ENCODE measurements at places on chromosomes 13 and 19.

DNA sequence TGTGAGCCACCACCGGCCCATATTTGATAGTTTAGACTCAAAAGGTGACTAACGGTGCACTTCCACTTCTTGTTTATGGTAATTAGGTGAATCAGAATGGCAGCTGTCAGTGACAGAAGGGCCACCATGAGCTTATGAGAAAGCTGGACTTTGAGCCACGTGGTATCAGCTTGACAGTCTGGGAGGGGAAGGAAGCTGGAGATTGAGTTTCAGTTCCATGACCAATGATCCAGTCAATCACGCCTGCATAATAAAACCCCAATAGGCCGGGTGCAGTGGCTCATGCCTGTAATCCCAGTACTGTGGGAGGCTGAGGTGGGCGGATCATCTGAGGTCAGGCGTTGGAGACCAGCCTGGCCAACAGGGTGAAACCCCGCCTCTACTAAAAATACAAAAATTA lies 8.2 kb downstream of the EID2B start:
- no peak for DNase-seq

DNA sequence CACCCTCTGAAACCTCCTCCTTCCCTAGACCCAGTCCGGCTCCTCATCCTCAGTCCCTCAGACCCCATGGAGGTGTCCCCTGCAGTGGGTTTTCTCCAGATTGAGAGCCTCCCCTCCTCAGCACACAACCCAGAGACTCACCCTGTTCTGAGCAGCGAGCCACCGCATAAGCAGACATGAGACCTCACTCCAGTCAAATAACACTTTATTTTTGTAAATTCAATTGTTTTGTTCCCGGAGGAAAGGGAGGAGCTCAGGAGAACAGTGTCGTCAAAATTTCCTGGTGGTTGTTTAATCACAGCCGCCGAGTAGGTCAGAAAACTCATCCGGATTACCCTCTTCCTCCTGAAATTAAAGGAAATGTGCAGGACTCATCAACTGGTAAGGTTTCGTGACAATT lies 57.5 kb downstream of the ERICH4 start:
- DNase-seq = no peak

DNA sequence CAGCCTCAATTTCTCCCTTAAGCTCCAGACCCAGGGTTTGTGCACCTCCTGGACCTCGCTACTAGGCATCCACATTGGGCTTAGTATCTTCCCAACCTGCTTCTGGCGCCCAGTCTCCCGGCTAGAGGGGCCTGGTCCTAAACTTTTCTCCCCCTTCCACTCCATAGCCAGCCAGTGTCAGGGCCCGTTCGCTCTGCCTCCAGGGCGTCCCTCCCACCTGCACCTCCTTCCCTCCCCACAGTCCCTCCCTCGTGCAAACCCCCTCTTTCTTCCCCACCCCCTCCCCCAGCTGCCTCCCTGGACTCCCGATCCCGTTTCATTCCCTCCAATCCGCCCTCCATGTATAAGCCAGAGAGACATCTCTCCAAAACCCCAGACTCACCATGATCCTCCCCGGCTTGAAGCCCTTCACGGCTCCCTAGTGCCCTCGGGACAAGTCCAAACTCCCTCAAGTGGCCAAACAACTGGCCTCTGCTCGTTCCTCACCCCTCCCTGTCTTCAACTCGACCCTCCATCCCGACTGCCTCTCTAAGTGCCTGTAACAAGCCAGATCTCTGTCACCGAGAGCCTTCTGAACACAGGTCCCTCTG lies 997 bp upstream of the SAMD4B start:
- DNase-seq = no peak

GRCh38 chr13:111396457-111396856 lies 76.0 kb downstream of the TEX29 start:
- DNase-seq = no peak

- DNase-seq = no peak
These were observed 6.9 kb downstream of the ANGPTL6 start for GRCh38 chr19:10095622-10095947.

DNA sequence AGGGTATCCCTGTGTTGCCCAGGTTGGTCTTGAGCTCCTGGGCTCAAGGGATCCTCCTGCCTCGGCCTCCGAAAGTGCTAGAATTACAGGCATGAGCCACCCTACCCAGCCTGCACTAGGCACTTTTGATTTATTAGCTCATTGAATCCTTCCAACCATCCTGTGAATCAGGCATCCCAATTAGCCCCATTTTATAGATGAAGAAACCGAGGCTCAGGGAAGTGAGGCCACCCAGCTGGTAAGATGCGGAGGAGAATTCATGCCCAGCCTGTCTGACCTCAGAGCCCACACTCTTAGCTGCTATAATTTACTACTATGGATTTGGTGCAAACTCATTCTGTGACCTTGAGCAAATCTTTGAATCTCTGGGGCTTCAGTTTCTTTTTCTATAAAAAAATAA lies 17.8 kb upstream of the CACNG8 start:
- no peak for DNase-seq

- no peak for DNase-seq
These were observed 5.0 kb downstream of the PBX4 start for GRCh38 chr19:19613506-19613905.

DNA sequence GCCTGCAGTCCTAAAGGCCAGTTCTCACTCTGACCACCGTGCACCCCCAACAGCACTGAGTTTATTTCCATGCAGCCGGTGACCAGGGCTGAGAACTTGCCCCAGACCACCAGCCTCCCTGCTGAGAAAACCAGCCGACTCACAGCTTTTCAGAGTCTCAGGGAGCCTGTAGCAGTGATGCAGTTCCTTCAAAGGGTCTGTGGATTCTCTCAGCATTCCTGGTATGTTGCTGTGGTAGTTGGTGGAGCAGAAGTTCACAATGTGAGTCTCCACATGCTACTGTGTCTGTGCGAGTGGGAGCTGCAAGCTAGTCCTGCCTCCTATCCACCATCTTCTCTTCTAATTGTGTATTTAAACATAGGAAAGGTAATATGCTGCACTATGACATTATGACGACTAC lies 254.9 kb upstream of the KLF12 start:
- no peak for DNase-seq

DNA sequence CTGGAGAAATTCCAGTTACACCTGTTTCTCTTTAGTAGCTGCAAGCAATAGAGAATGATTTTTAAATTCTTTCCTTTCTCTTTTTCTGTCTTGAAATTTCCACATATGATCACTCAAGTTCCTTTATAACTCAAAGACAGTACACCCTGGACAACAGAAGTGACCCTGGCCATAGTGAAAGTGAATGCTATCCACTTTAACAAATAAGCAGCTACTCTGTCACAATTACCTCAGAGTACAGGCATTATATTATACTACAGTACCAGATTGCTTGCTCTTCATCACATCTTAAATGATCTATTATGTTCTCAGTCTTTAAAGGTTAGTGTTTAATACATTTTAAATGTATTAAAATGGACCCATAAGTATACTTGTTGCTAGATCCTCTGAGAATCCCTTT lies 136.2 kb downstream of the KLF12 start:
- no peak for DNase-seq

- no peak for DNase-seq
These were observed 195.6 kb upstream of the MIR17HG start for GRCh38 chr13:91151921-91152320.

- no peak for DNase-seq
These were observed 614.4 kb downstream of the KCTD12 start for GRCh38 chr13:76271728-76272232.

GRCh38 chr19:22901431-22902130 lies 69.5 kb downstream of the ZNF723 start:
- DNase-seq = no peak

All from NCI-H1417 treated with DMSO at 0.1 percent for 48 hours (cell line).